ENCODE measurements at places on chromosomes 12 and 14. TPM values are rescaled to one million over a fixed set of nuclear protein-coding genes. Genes with fewer than 3 reads are reported as not detected.

GRCh38 chr12:90969346-90969745 is 14.4 kb upstream of the CCER1 start:
- DNase-seq = no peak

- no peak for DNase-seq
These were observed 57.2 kb upstream of the RHOJ start for GRCh38 chr14:63147018-63147417.

DNA sequence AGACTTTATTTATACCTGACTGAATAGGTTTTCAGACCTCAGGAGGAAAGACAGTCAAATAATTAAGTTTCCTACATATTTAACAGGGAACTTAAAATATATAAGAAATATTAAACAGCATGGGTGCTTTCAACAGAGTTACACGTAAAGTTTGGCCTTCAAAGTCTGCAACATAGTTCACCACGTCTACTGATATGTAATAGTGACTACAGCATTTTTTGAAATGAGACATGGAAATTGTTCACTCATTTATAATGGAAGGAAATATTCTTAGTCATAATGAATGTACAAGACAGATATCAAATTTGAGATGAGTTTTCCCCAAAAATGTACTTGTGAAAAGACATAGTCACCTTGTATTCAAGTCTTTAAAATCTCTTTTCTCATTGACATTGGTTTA is 56.7 kb upstream of the KCNMB4 start:
- DNase-seq = no peak

- no peak for DNase-seq
These were observed 38.5 kb upstream of the SLCO1C1 start for GRCh38 chr12:20656600-20656999.

- DNase-seq = no peak
These were observed 11.9 kb downstream of the PRDM4 start for GRCh38 chr12:107749083-107749482.

DNA sequence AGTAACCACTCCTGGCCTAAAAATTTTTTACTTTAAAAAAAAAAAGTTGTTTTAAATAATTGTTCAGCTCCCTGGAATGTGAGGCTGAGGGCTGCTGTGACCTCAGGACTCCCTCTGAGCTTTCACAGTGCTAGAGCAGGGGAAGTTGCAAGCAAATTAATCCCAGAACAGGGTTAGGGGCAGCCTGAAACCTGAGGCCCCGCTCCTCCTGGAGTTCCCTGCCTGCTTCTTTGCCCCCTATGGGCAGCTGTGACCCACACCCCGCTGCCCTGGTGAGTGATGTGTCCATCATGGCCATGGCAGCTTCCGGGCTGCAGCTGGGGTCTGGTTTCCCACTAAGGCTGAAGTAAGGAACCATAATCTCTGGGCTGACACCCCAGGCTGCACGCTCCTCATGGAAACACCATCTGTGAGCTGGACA is 9.5 kb downstream of the RITA1 start:
- DNase-seq = no peak

DNA sequence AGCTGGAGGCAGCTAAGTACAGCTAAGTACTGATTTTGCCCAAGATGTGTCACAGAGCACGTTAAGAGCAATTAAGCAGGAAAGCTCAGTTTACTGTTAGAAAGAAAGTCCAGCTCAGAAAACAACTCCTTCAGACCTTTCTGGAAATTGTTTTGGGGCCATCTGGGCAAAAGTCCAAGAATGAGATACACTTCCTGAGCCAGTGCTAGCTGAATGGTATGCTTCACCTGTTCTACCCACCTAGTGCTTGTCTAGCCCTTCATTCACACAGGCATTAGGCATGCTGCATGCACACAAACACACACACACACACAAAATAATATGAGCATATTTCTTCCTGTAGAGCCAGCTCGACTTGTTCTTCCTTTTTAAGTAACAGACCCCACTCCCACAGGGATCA is 6.6 kb upstream of the IKZF4 start:
- DNase-seq = no peak

- no peak for DNase-seq
These were observed 5.7 kb downstream of the NUP37 start for GRCh38 chr12:102114212-102114611.

DNA sequence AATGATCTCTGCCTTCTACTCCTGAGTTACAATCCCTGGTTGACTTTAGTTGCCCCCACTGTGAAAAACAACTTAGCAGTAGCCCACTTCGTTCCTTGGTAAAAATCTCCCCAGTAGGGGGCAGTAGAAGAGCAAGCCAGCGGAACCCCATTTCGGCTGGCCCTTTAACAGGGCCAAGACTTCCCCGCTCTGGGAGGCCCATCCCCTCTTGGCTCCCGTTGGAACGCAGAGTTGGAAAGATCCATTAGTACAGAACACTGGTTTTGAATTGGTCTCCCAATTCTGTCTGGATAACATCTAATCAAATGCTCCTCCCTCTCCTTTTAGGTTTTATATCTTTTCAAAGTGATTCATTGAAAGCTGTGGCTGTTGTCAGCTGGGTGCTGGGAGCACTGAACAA is 1133.3 kb downstream of the BCL11B start:
- DNase-seq = no peak

DNA sequence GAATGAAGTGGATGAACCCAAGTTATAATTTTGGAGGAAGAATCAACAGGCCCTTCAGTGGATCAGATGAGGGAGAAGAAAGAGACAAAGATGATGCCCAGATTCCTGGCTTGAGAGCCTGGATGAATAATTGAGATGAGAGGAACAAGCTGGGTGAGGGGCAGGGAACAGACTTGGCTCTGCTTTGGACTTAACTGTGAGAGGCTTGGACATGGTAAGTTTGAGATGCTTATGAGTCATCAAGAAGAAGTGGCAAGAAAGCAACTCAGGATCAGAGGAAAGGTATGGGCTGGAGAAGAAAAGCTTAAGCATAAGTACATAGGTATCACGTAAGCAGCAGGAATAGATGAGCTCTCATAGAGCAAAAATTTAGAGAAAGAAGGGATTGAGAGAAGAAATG is 55.3 kb downstream of the FIGNL2 start:
- no peak for DNase-seq

DNA sequence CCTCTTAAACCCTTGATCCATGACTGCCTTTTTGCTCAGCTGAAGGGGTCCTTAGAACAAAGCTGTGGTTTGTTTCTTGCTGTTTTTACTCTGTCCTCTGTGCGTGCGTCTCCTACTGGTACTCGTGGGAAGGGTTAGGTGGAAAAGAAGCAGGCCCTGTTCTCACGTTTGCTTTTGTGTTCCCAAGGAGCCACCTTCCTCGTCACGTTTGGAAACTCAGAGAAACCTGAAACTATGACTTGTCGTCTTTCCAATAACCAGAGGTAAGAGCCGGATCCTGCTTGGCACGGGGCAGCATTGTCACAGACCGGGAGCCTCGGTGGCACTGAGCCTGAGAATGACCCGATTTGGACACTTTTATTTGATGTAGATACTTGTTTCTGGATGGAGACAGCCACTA is 13.1 kb downstream of the ZFYVE21 start:
- DNase-seq = no peak

DNA sequence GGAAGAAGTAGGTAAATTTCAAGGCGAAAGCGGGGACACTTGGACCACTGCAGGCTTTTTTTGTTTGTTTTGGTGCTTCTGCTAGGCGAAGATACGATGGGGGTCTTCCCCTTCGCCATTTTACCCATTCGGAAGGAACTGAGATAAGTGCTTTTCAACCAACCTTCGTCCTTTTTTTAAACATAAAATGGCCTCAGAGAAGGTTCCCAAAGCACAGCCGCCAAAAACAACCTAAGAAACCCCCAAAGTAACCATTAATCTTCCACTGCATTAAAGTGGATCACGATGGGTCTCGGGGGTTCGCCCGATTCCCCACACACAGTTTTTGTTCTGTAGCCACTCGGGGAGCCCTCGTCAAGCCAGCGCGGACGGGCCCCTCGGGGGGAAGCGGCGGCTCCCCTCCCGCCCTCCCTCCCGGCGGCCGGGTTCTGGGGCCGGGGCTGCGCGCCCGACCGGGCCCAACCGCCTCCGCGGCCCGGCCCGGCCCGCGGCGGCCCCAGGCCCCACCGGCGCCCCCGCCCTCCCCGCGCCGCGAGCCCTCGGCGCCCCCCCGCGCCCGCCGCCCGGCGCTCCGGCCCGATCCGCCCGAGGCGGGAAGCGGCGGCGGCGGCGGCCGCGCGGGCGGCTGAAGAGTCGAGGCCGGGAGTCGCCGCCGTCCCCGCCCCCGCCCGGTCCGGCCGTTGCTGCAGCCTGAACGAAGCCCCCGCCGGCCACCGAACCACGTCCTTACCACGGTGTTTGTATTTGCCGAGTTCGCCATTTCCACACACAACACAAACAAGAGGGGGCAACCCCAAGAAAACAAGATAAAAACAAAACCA is 790 bp downstream of the GTF2A1 start:
- no peak for DNase-seq

- DNase-seq = no peak
These were observed 254.4 kb upstream of the CCDC196 start for GRCh38 chr14:66231820-66232219.

DNA sequence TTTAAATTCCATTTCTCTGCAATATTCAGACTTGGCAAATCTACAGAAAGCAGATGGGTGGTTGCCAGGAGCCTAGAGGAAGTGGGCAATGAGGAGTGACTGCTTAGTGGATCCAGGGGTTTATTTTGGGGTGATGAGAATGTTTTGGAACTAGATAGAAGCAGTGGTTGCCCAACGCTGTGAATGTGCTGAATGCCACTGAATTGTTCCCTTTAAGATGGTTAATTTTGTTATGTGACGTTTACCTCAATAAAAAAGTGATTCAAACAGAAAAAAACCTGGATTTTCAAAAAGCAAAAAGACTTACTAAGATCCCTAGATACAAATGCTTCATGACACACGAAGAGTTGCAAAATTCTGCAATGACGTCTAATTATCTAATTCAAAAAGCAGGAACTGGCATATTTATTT is 34.2 kb downstream of the DAO start:
- no peak for DNase-seq

GRCh38 chr14:76484355-76484754 is 108.4 kb downstream of the ESRRB start:
- no peak for DNase-seq

DNA sequence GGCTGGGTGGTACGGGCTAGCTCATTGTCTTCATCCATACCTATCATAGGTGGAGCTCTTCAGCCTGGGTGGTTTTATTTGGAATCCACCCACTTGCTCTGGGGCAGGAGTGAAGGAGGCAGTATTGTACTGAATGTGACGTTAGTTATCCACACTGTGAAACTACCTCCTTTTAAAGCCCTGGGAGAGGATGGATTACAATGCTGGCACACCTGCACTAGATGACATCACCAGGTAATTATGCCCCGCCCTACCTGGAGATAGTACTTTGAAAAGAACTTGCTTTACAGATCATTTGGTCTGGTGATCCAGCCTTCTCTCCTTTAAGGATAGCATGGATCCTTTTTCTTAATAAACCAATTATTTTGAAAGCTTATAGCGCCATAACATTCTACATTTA is 78.0 kb downstream of the B4GALNT3 start:
- no peak for DNase-seq

GRCh38 chr14:27270716-27271115 is 672.9 kb upstream of the NOVA1 start:
- no peak for DNase-seq

DNA sequence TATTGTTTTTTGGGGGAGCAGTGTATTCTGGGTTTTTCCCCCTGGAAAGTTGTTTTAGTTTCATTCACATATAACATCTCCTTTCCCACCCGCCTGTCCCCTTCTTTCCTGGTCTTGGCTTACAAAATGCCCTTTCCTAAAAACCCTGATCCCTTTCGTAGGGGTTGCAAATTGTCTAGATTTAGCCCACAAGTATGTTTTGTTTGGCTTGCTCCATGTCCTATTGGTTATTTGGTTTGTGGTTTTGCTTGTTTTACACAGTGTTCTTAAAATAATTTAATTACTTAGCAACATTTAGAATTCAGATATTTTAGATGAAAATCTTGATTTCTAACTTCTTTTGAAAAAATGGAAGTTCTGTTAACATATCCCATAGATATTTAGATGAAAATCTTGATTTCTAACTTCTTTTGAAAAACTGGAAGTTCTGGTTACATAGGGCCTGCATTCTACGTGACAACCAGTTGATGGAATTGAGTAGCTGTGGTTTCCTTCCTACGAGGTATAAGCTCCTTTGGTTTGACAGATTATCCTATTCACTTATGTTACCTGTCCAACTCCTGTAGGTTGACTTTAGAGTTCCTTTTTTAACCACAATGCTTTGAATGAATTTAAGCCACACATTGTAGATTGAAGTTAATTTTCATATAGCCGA is 89.2 kb upstream of the TMEM263 start:
- no peak for DNase-seq

GRCh38 chr14:91330096-91330696 is 85.7 kb upstream of the GPR68 start:
- DNase-seq = no peak

DNA sequence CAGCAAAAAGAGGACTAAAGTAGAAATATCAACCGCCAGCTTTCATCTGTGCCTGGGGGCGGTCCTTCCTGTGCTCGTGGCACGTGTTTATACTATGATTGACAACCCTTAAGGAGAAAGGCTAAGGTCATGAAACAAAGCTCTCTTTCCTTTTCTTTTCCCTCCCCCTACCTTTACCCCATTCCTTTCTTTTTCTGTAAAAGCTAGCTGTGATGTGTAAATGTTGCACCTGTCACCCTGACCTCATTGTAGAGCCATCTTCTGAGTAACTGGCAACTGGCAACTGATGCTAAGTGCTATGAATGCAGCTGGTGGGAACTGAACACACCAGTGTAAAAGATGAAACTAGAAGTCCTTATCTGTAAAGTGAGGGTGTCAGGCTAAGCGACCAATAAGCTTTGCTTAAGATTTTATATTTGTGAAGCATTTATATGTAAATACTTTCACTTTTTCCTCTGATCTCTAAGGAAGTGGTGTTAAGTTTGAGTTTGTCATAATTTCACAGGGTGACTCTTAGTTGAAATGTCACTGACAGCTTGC is 102.8 kb upstream of the BCAT1 start:
- no peak for DNase-seq

DNA sequence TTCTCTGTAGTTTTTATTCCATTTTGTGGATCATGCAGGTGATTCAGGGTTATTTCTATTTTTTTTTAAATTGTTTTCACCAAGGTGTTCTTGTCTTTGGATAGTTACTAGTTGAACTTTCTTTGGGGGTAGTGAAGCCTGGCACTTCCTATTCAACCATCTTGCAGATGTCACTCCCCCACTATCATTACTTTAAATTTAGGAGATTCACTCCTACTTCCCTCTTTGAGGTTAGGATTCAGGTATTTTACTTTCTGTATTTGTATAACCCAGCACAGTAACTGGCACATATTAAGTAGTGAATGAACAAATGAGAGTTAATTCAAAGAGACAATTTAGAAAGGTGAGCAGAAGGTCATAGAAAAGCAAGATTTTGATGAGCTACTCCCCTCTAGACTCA is 255.6 kb downstream of the ATP23 start:
- DNase-seq = no peak

- DNase-seq = no peak
These were observed 7.7 kb downstream of the CCND2 start for GRCh38 chr12:4281173-4281654.

Gene MUCL1
- not detected for total RNA-seq

Gene FBLN5
- total RNA-seq = 1,103 TPM

Gene GAS2L3
- total RNA-seq = 12.8 TPM

Gene RERG
- total RNA-seq = 120 TPM

Gene EGLN3
- total RNA-seq = 10.8 TPM

Gene PLA2G1B
- not detected for total RNA-seq

Gene OGFOD2
- 9.6 TPM for total RNA-seq

Gene IFI27
- total RNA-seq = 79.8 TPM

Gene ACOT6
- total RNA-seq = not detected

Gene VRTN
- total RNA-seq = not detected

All from thoracic aorta (tissue), 2 donors.